Activated CD4-positive, alpha-beta T cell treated with anti-CD3 and anti-CD28 coated beads, Interleukin-2, amount 10 ng/mL, durations not matched to agents 7 days and 5 days (primary cell): ENCODE measurements at places on chromosomes 4 and X. TPM values are rescaled to one million over a fixed set of nuclear protein-coding genes. Genes with fewer than 3 reads are reported as not detected.

- H3K36me3 ChIP-seq: no peaks in the 10 kb centered on the region
- no peak overlapping the region for H3K27ac ChIP-seq
- no peaks in the 10 kb centered on the region for H3K4me1 ChIP-seq
- H3K27me3 ChIP-seq: no peaks in the 10 kb centered on the region
Measured at GRCh38 chr4:78532046-78532445, 19.5 kb upstream of the ANXA3 start.

DNA sequence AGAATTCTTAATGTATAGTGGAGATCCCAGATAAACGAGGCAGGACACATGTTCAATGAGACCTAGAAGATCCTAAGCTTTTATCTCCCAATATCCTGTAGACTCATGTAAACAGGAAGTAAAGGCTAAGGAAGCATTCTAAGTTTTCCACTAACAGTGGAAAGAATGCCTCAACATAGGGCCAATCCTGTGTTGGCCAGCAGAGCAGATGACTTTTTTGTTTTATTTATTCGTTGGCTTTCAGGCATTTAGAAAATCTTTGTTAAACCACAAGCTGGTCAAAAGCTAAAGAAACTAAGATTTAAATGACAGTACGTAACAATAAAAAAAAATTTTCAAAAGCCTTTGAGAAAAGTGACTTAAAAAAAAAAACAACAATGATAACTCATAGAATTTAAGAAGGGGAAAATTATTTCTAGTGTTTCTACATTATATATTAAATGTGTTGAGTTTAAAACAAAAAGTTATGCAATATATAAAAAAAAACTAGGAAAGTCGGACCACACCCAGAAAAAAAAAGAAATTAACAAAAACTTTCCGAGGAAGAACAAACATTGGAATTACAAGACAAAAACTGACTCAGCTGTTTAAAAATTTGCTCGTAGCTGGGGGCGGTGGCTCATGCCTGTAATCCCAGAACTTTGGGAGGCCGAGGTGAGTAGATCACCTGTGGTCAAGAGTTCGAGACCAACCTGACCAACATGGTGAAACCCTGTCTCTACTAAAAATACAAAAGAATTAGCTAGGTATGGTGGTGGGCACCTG, 759.3 kb downstream of the FSTL5 start:
- no peak overlapping the region for H3K4me3 ChIP-seq
- no peaks in the 10 kb centered on the region for H3K4me1 ChIP-seq
- H3K27ac ChIP-seq: no peak overlapping the region
- no peak for DNase-seq
- H3K36me3 ChIP-seq: no peaks in the 10 kb centered on the region

- no peak overlapping the region for H3K4me3 ChIP-seq
- H3K27me3 ChIP-seq: no peaks in the 10 kb centered on the region
- H3K36me3 ChIP-seq: no peaks in the 10 kb centered on the region
- no peaks in the 10 kb centered on the region for H3K4me1 ChIP-seq
Measured at GRCh38 chr4:37001688-37002436, 242.7 kb upstream of the NWD2 start.

- no peak for DNase-seq
- no peak overlapping the region for H3K4me3 ChIP-seq
- H3K27me3 ChIP-seq: no peaks in the 10 kb centered on the region
- peaks cover 8% of the 10 kb centered on the region for H3K4me1 ChIP-seq
Measured at GRCh38 chr4:158870626-158871334, 102.0 kb downstream of the FNIP2 start.

DNA sequence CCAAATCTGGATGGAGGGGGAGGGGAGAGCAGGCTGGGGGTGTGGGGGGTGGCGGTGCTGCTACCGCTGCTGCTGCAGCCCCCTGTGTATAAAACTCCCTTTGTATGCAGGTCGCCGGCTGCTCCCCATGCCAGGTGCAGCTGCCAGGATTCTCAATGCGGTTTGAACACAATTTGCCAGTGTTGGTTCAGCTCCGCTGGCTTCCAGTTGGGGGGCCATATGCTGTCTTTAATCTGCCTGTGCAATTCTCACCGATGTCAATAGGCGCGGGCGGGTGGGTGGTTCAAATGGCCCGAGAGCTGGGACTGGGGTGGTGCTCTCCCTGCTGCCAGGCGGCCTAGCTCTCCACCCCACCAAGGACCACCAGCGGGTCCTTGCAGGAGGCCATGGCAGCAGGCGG, 257.6 kb downstream of the BCOR start:
- no peaks in the 10 kb centered on the region for H3K4me1 ChIP-seq
- H3K27me3 ChIP-seq: no peaks in the 10 kb centered on the region
- no peaks in the 10 kb centered on the region for H3K36me3 ChIP-seq

DNA sequence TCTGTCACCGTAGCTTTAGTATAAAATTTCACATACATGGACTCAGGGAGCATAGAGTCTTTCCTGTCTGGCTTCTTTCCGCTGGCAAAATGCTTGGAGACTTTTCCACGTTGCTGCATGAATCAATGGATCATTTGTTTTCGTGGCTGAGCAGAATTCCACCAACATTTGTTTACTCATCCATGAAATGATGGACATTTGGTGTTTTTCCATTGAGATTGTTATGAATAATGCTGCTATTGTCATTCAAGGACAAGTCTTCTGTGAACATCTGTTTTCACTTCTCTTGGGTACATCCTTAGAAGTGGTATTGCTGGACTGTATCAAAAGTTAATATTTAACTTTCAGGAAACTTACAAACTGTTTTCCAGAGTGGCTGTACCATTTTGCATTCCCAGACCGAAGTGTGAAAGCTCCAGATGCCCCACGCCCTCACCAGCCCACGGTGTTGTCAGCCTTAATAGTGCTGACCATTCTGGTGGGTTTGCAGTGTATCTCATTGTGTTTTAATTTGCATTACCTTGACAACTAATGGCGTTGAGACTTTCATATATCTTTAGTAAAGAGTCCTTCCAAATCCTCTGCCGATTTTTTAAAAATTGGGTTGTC, 5.8 kb upstream of the TMEM271 start:
- H3K36me3 ChIP-seq: peaks cover 4% of the 10 kb centered on the region
- H3K27ac ChIP-seq: no peak overlapping the region
- H3K4me1 ChIP-seq: peaks cover 6% of the 10 kb centered on the region
- no peak for DNase-seq
- H3K27me3 ChIP-seq: peaks cover 37% of the 10 kb centered on the region

DNA sequence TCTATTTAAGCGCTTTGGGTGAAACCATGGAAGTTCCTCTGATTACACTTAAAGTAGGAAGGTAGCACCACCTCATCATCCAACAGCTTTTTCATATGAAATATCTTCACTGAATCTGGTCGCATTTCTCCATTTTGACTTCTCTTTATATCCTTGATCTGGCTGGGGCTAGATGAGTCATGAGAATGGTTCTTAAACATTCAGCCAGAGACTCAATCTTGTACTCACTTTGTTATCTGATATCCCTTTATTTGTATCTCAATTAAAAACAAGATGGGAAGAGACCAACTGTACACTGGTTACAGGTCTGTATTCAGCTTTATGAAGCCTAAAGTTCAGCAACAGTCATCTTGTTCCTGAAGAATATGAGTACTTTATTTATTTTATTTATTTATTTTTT, 84.9 kb downstream of the CBLL2 start:
- H3K36me3 ChIP-seq: no peaks in the 10 kb centered on the region
- H3K27me3 ChIP-seq: no peaks in the 10 kb centered on the region
- H3K4me1 ChIP-seq: no peaks in the 10 kb centered on the region
- no peak overlapping the region for H3K27ac ChIP-seq

DNA sequence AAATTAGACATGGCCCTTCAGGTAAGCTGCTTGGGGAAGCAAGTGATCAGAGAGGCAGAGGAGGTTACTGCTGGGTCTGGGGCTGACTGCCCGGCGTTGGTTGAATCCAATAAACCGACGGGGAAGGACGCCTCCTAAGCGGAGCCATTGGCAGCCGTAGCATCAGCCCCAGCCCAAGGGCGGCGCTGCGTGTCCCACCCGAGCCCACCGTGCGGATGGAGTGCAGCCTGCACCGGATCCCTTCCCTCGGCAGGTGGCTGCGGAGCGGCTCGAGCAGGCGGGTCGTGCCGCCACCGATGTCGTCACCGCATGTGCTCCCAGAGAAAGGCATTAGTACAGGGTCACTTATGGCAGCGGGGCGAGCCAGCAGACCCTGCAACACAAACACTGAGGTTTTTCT, 82.1 kb downstream of the ALPK1 start:
- no peak overlapping the region for H3K27ac ChIP-seq
- DNase-seq: no peak
- H3K36me3 ChIP-seq: peaks cover 19% of the 10 kb centered on the region
- H3K4me1 ChIP-seq: no peaks in the 10 kb centered on the region
- H3K27me3 ChIP-seq: no peaks in the 10 kb centered on the region

DNA sequence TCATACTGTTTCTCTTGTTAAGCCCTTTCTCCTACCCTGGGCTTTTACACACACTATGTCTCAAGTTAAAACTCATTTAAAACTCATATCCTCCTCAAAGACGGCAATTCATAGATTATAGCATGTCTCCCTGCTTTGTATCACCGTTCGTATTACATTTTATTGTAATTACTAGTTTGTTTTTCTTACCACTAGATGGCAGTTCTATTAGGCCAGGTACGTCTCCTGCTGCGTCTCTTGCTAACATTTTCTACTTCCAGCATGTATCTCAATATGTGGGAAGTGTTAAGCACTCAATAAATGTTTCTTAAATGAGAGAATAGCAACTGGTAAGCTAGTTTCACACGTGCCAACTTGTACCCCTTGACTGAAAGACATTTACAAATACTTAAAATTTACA, 450.3 kb upstream of the PCDH7 start:
- H3K4me1 ChIP-seq: no peaks in the 10 kb centered on the region
- H3K27ac ChIP-seq: no peak overlapping the region
- DNase-seq: no peak
- no peaks in the 10 kb centered on the region for H3K36me3 ChIP-seq
- no peak overlapping the region for H3K4me3 ChIP-seq

The AFF2 gene
- total RNA-seq: 1.8 TPM

The TRO gene
- 0.54 TPM for total RNA-seq

The CD40LG gene
- 139 TPM for total RNA-seq
